ENCODE measurements at places on chromosomes 13 and 19.

GRCh38 chr13:88450515-88450914 lies 779.3 kb downstream of the SLITRK5 start:
- no peak for DNase-seq

DNA sequence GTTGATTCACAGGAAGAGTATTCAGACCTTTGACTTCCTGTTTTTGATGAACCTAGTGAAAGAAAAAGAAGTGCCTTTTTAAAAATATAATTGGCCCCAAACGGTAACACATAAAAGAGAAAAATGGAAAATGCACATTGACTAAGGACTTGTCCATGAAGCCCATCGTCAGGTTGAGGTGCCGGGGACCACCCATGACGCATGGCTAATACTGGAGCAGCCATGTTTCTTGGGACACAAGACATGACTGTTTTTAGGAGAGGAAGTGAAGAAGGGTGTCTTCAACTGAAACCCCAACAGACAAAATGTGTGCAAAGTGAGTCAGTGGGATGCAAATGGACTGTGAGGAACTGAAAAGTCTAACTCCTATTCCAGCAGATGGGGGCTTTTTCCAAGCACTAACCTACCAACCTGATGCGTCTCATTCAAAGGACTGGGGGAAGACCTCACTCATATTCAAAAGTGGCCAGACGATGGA lies 459.4 kb downstream of the FOXO1 start:
- DNase-seq, result no peak

- no peak for DNase-seq
Measured at GRCh38 chr13:113964251-113964995, 9.5 kb downstream of the C13orf46 start.

DNA sequence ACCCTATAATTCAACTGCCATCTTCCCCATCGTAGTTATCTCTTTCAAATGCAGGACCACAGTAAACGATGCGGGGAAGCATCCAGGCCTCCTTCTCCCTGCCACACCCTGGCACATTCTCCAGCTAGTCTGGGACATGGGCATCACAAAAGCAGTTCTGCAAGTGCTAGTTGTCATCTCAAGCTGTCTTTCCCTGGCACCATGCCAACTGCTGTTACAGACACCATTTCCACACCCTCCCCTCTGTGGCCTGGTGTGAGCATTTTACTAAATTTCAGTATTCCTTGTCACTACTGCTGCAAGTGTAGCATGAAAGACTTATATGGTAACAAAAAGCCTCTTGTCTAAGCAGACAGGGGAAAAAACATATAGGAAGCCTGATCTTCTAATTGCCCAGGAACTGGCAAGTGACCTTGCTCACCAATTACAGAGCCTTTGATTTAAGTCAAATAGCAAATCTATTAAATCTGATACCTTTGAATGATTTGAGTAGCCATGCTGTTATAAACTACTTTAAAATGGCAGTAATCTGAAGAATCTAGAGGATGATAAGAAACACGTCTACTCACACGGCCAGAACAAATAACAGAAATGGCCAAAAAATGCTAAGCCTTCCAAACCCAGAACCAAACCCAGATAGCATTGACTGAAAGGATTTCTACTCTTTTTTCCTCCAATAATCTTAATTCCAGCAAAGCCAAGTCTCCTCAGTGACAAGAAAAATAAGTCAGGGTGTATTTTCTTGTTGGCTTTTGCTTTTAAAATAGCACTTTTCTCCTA lies 179.0 kb downstream of the NUFIP1 start:
- DNase-seq, result no peak

GRCh38 chr13:77702366-77702765 lies 4.9 kb downstream of the SLAIN1 start:
- DNase-seq, result no peak

Data from adipocyte (in vitro differentiated cells).